Hypothalamus (tissue), 51 donors: ENCODE measurements at places on chromosomes 11 and 22.

GRCh38 chr11:109590782-109591181, 168.8 kb downstream of the C11orf87 start:
- DNase-seq: no peak

DNA sequence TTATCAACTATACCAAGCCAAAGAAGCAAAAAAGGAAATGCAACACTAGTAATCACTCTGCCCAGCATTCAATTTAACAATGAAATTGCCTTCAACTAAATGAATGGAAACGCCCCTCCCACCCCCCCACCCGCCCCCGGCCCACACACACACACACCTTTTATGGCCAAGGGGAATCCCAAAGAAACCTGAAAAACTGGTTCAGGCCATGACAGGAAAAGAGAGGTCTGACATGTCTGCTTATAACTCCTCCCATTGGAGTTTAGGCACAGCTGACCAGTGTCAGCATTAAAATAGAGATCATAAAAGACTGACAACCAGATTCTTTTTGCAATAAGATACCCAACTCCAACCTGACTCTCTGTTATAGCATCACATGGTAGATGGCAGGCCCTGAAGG, 42.6 kb downstream of the ACER3 start:
- DNase-seq: no peak

- DNase-seq: no peak
Measured at GRCh38 chr11:8908099-8908498, 2.9 kb upstream of the AKIP1 start.

DNA sequence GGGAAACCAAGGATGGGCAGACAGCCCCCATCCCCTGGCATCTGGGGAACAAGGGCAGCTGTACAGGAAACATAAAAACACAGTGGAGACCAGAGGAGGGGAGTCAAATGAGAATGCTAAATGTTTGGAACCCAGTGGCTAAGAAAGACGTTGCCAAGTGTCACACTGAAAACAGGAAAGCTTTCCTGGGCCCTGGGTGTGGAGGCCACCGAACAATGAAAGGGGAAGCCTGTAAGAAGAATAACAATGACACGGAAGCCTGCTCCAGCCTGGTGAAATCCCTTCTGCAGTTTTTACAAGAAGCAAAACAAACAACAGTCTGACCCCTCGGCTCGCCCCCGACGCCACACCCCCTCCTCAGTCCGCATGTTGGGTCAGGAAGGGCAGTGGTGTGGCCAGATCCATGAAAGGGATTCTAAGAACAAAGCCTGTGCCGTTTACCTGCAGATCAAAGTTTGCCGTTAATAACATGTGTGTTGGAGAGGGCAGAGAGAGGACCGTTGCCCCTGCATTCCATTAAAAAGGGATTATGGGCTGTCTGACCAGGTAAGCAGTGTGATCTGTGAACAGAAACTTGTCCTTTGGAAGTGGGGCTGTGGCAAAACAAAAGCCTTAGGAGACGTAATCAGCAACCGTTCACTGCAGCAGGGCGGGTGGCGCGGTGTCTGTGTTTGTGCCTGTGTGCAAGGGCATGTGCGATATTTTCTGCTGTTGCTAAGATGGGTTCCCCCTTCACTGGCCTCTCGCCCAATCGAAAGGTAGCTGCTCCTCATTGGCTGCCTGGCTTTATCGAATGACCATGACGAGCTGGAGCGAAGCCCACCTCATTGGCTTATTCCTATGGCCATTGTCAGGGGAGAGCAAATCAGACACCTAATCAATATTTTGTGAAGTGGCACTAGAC, 113.7 kb upstream of the BLID start:
- DNase-seq: peak; percentile 64

DNA sequence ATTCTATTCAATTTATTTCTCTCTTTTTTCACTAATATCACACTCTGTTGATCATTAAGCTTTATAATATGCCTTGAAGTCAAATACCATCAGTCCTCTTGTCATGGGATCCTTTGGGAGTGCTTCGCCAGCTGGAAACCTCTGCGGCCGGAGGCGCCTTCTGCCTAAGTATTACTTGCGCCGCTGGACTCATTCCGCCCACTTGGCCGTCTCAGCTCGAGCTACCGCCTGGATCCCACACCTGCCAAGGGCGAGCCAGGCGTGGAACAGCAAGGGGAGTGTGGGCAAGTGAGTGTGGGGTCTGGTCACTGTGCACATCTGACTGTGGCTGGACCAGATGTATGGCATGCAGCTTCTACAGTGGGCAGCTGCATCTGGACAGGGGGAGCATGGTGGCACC, 9.1 kb upstream of the MAP6 start:
- no peak for DNase-seq

DNA sequence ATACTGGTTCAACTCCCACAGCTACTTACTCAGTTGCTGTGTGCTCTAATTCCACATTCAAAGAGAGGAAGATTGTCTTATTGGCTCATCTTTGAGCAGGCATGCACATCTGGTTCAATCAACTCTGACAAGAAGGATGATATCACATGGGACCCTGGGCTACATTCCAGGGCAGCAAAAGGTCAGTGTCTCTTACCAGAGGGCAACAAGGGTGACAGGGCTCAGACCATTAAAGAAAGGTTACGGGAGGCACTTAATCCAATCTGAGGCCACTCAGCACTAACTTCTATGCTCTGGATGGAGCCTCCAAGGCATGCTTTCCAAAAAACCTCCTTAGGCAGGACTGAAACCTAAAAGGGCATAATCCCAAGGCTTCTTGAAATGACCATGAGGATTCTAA, 549.4 kb upstream of the API5 start:
- DNase-seq: no peak

- no peak for DNase-seq
Measured at GRCh38 chr22:49408102-49408836, 419.4 kb downstream of the BRD1 start.
